ENCODE measurements at places on chromosomes 2 and 18.

GRCh38 chr2:158729873-158730620 is 65.1 kb upstream of the DAPL1 start:
- no peak for DNase-seq

GRCh38 chr2:10932345-10933151 is 20.8 kb downstream of the KCNF1 start:
- DNase-seq, result no peak

DNA sequence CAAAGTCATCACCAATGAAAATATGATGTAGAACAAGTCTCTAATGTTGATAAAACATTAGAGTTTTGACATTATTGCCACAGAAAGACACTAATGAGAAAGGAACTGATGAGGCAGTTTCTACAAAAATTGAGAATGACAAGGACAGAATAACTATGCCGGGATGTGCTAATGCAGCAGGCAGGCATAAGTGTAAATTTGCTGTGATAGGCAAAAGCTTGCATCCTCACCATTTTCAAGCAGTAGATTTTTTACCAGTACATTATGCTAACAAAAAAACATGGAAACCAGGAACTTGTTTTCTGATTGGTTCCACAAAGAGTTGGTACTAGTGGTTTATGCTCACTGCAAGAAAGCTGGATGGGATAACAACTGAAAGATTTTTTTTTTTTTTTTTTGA is 715.5 kb upstream of the LRRTM4 start:
- DNase-seq, result no peak

DNA sequence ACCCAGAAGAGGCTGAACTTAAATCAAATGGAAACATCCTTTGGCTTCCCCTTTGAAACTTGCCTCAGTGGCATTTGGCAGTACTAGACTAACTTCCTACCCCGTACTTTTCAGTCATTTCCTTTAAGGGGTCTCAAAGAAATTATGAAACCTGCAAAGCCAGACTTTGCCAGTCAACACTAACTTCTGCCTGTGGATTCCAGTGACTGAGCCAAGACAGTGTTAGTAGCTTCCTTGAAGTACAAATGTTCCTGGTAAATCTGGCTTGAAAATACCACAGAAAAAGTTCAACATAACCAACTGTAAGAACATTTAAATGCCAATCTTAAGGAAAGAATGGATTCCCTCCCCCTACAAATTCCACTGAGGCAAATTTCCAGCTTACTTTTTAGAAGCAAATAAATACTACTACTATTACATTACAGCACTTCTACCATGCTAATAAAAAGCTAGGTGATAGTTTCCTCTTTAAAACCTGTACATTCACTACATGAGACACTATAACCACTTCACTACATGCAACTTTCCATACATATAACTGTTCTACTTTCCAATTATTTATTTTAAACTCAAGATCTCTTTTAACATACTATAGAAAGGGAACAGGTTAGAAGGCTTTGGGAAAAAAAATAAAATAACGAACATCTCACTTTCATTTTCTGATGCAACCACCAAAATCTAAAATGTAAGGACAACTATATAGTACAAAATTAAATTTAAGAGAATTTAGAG is 2.4 kb downstream of the PELI1 start:
- no peak for DNase-seq

GRCh38 chr2:11533278-11534070 is at the start of gene GREB1:
GREB1 (plus strand) TSS chr2:11534045; CDS start chr2:11556615, 22,570 bp downstream.
- no peak for DNase-seq

- no peak for DNase-seq
These were observed 463 bp downstream of the PPP1CB start for GRCh38 chr2:28751956-28752630.

DNA sequence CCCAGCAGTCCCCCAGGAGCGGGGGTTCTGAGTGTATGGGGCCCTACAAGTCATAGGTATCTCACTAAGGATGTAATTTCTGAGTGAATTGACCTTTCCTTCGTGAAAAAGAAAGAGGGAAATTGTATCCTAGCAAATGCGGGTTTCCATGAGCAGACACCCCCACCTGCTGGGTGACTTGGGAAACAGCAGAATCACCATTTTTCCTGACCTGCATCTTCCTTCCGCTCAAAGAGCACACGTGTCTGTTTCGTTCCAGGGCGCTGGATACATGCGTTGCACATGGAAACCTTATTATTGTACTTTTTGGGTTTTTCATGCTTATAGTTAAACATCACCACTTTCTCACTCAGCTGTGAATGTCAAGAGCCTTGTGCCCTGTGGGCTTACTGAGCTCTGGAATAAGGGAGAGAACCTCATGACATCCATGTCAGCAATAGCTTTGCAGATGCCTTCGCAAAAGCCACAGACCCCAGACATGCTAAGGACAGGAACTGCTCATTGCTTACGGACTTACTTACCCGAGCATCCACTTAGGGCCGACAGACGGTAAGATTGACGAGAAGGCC is 132.8 kb downstream of the TPO start:
- no peak for DNase-seq

- no peak for DNase-seq
These were observed 250.5 kb downstream of the CAMKMT start for GRCh38 chr2:44612276-44612675.

DNA sequence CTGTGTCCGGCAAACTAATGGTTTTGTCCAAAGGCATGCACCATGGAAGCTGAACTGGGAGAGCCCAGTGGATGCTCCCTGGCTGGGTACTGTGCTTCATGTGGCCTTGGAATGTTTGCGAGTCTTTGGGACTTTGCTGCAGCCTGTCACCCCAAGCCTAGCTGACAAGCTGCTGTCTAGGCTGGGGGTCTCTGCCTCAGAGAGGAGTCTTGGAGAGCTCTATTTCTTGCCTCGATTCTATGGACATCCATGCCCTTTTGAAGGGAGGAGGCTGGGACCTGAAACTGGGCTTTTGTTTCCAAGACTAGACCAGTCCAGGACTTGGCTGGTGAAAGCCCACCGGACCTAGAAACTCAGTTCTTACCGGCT is 1.7 kb downstream of the MARS2 start:
- DNase-seq, result no peak

DNA sequence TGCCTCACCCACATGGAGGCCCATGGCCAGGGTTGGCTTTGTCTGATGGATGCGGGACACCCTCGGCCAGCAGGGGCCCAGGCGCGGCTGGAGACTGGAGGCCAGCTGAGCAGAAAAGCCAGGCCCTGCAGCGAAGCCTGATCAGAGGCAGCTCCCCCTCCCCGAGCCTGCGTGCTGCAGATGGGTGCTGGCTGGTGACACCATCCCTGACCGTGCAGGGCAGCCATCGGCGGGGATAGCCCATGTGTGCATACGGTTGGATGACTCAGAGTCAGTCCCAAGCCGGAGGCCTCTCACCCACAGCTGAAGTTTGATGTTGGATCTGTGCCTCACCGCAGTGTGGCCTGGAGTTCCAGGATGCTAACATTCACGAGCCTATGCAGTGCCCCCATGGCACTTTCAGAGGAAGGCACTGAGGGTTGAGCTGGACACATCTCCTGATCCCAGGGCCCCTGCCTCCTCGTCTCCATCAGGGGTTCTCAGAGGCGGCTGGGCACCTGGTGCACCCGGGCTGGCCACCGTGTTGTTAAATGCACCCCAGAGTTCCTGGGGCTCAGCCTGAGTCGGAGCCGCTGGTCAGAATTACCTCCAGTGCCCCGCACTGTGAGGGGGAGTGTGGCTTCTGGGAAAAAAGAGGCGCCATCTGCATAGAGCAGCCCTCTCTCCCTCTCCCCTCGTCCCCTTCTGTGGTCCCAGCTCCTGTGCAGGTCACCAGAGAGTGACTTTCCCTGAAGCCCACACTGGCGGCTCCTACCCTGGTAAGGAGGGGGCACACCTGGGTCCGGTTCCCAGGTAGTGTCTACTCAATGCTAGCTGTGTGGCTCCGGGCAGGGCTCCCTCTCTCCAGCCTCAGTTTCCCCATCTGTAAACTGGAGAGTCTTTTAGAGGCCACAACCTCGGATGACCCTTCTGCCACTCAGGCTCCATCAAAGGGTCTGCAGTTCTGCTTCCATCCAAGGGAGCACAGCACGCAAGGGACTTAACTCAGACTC is 19.4 kb upstream of the KIF1A start:
- no peak for DNase-seq

GRCh38 chr18:47062471-47062870 is 27.1 kb upstream of the ELOA2 start:
- no peak for DNase-seq

- DNase-seq, result no peak
These were observed 263.4 kb downstream of the PTPRM start for GRCh38 chr18:7830468-7830867.

- DNase-seq, result peak; percentile 30
These were observed 1.6 kb downstream of the CRIM1 start for GRCh38 chr2:36356990-36357846.

DNA sequence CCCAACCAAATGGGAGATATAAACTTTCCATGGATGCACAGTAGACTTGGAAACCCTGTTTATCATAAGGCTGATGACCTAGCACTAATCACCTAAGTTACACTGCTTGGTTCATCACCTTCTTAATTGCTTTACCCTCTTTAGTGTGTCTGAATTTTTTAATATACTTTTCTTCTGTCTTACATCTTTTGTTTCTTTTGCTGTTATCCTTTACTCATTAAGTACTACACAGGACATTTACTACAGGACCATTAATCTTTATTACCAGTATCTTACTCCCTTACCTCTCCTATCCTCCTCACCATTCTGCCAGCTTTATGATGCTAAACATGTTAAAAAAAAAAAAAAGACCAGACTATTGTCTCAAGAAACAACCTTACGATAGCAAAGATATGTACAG is 333.6 kb downstream of the KIAA1328 start:
- no peak for DNase-seq

DNA sequence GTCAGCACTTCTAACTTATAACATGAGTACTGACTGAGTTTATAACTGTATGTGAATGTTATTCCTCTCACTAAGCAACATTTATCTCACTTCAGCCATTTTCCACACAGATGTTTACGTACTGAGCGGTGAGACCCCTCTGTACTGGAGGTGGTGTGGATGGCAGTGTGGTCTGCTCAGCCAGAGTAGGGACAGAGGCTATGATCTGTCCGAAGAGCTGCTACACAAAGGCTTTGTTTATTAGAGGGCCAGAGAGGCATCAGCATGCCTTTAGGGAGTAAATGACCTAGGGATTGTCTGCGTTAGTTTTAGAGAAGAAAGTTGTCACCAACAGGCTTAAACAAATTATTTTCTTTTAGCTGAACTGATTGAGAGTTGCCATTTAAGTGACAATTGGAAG is 23.2 kb upstream of the TACR1 start:
- no peak for DNase-seq

DNA sequence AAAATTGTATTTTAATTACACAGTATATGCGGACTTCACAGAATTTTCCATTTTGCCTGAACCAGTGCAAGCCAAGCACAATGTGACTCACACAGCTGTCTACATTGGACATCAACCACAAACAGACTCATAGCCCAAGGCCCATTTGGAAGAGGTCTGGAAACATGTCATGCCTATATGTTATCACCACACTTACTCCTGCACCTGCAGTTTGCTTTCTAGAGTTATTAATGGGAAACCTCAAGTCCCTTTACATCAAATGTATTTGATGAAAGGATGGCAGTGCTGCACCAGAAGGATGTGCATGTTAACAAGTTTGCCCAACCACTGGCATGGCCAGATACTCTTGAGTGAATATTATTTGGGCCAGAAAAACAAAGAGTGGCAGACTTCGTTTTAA is 548.9 kb upstream of the CDH2 start:
- DNase-seq, result no peak

- DNase-seq, result no peak
These were observed 27.2 kb upstream of the B4GALT6 start for GRCh38 chr18:31711365-31712172.

GRCh38 chr18:55261253-55261652 is 302.0 kb upstream of the CCDC68 start:
- no peak for DNase-seq

GRCh38 chr2:219520079-219520478 is 5.8 kb downstream of the ASIC4 start:
- DNase-seq, result no peak

- DNase-seq, result no peak
These were observed 587.9 kb downstream of the NRXN1 start for GRCh38 chr2:50443868-50444630.

DNA sequence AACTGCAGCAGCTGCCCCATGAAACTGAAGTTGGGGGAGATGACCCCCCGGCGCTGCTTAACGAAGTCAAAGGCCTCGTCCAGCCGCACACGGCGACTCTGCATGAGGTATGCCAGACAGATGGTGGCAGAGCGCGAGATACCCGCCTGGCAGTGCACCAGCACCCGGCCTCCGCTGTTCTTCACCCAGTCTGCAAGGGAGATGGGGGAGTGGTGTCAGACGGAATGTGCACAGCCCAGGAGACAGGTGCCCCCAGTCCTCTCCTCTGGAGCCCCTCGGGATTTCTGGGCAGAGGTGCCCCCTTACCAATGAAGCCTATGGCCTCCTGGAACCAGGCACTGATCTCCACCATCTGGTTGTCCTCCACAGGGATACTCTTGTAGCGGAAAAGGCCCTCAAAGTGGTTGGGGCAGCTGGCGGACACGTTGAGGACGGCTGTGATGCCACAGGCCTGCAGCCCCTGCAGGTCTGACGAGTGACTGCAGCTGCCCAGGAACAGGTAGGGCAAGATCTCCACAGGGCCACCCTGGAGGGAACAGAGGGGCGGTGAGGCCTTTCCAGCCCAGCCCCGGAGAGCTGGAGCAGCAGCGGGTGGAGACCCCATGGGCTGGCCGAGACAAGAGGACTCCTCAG is 1.3 kb downstream of the DUSP2 start:
- peak; percentile 36 for DNase-seq

DNA sequence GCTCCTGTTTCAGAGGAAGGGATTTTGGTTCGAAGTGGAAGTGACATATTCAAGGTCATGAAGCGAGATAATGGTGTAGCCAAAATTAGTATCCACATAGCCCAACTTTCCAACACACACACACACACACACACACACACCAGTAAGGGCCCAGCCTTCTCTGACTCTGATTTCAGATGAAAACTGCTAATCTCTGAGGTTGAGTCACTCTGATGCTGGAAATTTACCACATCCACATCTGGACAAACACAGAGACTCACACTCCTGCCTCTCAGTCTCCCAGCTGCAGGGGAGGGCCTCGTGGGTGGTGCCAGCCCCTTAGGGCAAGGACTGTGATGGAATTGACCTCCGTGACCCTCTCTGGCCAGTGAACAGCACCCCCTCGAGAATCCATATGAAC is 29.0 kb upstream of the SLC35F6 start:
- DNase-seq, result no peak

DNA sequence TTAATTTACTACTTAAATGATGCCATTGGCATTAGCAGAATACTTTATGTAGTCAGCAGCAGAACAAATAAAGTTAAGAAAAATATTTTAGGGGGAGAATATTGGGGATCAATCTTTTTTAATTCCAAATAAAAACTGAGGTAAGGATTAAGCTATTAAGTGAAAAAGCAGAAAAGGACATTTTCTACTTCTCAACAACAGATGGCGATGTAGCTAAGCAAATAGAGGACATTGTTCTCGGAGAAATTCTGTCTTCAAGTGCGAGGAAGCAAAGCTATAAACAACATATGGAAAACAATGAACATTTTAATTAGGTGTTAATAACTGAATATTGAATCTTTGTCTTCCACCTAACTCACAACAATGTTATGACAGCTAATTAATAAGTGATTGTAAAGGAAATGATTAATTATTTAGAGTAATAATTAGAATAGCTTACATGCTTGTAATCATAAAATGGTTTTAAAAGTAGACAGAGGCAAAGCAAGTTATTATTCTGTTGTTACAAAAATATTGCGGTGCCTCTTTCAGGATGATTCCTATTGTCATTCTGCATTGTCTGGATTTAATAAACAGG is 32.9 kb upstream of the CCDC93 start:
- no peak for DNase-seq

GRCh38 chr18:36831139-36831538 is 2.2 kb downstream of the KIAA1328 start:
- no peak for DNase-seq

GRCh38 chr2:236663287-236664101 is 93.9 kb downstream of the ACKR3 start:
- DNase-seq, result no peak

Data from CD4-positive, alpha-beta T cell treated with Interleukin-15 for 1 hour (primary cell).